Breast epithelium (tissue), 4 donors: ENCODE measurements at places on chromosomes 2 and 18.

DNA sequence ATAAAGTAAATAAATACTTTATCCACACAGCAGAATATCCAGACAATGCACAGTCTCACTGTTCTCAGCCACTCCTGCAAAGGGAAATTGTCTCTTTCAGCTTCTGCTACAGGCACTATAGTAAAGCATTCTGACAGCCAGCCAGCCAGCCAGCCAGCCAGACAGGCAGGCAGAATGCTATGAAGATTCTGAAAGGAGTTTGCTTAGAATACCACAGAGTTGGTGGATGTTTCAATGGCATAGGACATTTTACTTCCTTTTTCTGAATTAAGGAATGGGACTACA lies 116.1 kb upstream of the CYP26B1 start:
- no peak for DNase-seq

DNA sequence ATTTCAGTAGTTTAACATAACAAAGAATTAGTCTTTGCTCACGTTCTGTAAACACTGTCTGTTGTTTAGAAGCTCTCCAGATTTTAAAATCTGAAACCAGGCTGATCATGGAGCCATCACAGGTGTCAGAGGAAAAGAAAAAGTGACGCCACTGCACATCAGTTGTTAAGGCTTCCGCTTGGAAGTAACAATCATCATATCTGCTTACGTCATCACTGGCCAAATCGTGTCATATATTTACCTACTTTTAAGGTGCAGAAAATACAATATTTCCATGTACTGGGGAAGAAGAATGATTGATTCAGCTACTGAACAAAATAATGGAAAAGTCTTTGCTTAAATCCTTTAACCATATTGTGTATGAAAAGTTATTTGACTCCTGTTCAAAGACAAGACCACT lies 382.6 kb upstream of the MC4R start:
- DNase-seq: no peak

DNA sequence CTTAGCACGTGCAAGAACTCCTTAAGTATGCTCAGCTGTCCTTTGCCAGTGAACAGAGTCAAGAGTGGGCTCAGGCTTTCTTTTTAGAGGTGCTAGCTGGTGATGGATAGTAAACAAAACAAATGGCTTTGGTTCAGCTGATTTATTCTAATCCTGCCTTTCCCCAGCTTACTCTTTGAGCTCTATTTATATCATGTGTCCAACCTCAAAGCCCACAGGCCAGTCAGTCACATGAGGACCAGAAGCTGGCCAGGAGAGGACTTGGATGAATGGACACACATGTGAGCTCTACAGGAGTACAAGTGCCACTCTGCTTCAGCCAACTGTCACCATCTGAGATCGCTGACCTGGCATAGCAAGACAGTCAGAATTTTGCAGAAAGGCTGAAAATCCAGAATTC lies 59.4 kb downstream of the STK39 start:
- no peak for DNase-seq

DNA sequence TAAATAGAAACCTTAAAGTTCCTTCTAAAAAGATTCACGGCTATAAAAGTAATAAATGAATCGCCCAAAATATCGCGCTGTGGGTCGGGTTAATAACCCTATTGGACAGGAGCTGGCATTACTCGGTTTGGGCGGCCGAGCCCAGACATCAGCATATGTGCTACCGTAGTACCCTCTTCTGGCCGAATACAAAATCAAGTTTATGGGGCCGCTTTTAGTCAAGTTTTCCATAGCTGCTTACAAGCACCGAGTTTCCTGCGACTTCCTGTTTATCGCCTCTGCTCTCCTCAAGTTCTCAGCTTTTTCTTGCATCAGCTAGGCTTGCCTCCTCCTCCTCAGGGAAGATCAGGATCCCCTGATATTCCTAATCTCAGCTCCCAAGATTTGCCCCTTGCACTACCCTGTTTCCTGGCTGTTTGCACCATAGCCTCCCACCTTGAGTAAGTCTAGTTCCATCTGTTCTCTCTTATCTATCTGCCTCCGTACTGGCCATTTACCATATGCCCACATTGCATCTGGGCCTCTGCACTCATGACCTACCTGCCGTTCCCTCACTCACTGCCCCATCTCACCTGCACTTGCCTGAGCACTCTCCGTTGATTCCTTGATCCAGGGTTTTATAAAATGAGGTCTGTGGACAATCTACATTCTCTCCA lies 56.1 kb downstream of the SLC35F5 start:
- DNase-seq: no peak

DNA sequence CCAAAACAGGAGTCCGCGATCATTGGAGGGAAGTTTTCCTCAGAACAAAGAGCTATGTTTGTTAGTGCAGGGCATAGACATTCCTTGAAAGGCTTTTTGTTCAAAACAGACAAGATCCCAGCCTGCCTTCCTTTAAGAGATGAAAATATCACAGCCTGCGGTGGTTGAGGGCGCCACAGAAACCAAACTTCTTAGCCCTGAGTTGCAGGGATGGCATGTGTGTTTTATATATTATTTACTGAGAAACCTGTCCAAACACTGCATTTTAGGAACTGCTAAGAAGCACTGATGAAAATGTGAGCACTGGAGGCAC lies 57.5 kb upstream of the TMEM178A start:
- no peak for DNase-seq

- DNase-seq: no peak
These were observed 9.7 kb upstream of the ATP6V1B1 start for GRCh38 chr2:70926042-70926441.

DNA sequence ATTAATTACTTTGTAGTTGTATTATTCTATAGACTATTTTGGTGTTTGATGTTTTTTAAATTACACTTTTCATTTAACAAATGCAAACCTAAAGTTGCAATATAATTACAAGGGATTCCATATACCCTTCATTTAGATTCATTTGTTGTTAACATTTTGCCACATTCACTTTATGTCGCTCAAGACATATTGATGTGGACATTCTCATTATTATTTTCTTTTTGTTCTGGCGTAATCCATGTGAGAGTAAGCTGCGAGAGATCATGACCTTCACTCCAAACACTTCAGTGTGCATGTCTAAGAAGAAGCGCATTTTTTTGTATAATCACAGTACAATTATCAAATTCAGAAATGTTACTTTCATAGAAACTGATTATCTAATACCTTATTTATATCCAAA lies 280.6 kb downstream of the CALCRL start:
- DNase-seq: no peak

DNA sequence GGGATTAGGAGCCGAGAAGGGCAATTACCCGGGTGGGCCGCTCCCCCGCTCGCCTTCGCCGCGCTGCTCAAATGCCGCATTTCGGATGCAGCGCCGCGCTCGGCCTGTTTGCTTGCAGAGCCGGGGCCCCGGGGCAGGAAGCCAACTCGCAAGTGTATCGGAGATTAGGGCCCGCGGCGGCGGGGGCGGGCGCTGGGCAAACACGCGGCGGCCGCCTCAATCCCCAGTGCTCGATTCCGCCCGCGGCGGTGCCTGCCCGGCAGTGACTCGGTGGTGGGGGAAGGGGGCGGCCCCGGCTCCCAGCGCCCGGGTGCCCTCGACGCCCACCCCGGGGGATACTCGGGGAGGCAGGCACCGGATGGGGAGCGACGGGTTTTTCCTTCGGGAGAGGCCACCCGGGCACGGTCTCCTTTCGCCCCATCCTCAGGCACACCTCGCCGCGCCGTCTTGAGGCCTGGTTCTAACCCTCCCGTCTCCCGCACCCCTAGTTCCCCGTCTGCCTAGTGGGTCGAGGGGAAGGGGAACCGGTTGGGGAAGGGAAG lies 26.6 kb upstream of the NOTO start:
- no peak for DNase-seq

GRCh38 chr2:238027591-238028415 lies 33.0 kb upstream of the SCLY start:
- DNase-seq: no peak
